AML-193 (cell line): ENCODE measurements at places on chromosomes 5 and 9.

- DNase-seq, result no peak
These were observed 19.7 kb upstream of the CCNH start for GRCh38 chr5:87432460-87432859.

DNA sequence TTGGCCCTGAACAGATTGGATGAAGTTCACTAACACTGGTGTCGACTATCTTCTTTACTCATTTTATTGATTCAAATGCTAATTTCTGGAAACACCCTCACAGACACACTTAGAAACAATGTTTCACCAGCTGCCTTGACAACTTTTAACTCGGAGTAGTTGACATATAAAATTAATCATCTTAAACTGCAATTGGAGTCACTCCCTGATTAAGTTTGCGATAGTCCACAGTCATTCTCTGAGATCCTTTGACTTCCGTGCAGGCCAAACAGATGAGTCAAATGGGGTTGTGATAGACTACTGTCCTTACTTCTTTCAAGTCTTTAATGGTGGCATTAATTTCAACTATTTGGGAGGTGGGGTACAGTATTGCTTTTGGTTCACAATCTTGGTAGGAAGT, 114.4 kb upstream of the PCSK1 start:
- DNase-seq, result no peak

DNA sequence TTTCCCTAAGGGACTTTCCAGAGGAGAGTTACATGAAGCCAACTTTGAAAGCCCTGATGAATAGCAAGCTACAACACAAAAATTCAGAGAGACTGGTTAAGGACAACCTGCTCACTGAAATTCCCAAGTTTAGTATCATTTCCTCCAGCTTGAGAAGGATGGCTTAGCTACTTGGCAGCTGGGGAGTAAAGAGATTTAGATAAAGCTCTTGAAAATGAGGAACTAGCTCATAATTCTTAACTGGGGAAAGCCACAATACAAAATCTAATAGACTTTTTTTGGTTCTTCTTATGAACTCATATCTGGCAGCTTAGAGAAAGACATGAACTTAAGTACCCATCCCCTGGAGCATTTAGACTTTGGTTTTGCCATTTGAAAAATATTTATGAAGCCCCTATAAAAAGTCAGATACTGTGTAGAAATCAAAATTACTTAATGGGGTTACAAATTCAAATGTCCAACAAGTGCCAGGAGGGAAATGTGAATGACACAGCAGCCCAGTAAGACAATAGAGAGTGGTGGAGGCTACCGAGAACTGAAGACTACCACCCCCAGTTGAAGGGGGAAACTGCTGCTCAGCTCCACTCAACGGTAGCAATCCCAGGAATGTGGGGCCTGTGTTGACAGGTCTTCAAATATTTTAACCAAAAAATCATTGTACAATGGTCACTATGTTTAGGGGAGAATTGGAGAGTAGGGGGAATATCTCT, 79.4 kb upstream of the ADRB2 start:
- peak; percentile 69 for DNase-seq

- DNase-seq, result peak; percentile 30
These were observed 7.0 kb upstream of the EBF1 start for GRCh38 chr5:159106569-159107282.

DNA sequence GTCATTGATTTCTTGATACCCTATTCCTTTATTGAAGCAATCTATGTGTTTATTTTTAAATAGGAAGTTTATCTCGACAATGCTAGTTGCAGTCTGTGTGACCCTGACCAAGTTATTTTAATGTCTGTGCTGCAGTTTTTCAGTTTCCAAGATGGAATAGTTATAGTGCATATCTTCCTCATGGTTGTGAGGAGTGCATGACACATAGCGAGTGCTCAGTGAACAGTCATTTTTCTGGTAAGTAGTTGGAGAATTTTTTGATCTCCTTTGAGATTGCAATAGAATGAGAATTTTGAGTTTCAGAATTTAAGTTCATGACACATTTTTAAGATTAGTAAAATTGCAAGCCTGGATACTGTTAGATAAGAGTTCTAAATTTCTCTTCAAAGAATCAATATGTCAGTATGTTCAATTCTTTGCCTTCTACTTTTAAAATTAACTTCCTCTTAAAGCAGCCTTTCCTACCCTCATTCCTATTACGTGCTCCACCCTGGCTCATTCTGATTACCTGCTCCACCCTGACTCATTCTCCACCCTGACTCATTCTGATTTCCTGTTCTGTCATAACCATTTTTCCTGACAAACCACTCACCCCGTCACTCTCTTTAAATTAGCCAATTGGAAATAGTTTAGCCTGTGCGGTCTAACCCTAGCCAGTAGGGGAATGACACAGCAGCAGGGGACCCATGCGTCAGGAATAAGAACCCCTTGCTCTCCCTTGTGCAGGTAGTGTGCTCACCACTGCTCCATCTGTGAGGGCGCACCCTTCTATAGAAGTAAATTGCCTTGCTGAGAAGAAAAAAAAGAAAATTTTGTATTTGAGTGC, 30.7 kb downstream of the SPIN1 start:
- no peak for DNase-seq

GRCh38 chr5:181241393-181241975, 2.2 kb downstream of the RACK1 start:
- DNase-seq, result no peak

- DNase-seq, result peak; percentile 76
These were observed 61.3 kb upstream of the IQGAP2 start for GRCh38 chr5:76341651-76342334.

- DNase-seq, result no peak
These were observed 15.6 kb upstream of the DENND1A start for GRCh38 chr9:123945532-123945931.

DNA sequence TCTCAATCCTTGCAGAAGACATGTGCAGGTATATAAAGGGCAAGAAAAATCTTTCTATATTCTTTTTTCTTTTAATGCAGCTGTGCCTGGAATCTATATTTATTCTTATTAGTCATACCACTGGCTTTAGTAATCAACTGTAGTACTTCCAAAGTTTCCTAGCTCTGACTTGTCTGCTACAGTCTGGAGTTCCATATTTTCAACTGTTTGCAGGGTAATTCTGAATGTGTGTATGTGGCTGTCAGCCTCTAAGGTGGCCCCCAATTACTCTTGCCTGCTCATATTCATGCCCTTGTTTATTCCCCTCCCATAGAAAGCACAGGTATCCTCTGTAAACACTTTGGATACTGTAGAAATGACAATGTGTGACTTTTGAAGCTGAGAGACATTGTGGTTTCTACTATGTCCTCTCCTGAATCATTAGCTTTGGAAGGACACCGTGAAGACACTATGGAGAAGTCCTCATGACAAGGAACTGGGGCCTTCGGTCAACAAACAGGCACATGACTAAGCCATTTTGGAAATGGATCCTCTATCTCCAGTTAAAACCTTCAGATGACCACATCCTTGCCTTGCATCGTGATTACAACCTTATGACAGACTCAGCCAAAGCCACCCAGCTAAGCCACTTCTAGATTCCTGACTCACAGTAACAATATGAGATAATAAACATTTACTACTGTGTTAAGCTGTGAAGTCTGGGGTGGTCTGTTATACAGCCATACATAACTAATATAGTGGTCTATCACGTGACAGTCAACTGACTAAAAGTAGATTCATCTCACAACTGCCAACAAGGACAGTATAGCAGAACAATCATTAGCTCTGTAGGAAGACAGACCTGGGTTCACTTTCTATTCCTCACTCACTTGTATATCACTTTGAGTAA, 49.5 kb upstream of the SUSD1 start:
- DNase-seq, result no peak

DNA sequence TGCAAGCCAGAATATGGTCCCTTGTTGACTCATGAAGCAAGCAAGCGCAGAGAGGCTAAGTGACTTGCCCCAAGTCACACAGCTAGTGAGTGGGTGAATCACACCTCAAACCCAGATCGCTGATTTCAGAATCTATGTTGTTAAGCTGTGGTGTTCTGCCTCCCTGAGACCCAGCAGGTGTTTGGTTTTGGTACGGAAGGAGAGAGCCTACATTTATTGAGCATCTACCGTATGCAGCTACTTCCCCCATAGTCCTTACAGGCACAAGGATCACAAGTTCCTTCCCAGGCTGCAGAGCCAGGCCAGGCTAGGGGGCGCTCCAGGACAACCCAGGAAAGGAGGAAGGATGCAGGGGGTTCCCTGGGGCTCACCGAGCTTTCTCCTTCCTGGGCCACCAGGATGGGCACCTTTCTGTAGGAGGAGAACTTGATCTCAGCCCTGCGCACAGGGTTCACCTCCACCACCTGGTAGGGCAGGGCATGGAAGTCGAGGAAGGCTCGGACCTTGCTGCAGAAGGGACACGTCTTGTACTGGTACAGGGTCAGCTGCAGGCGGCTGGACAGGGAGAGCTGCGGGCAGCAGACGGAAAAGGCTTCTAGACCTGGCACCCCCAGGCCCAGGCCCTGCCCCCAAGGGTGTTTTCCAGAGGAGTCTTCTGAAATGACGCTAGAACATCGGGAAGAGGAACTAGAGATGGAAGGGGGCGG, 2.5 kb downstream of the PTGES2 start:
- peak; percentile 43 for DNase-seq

DNA sequence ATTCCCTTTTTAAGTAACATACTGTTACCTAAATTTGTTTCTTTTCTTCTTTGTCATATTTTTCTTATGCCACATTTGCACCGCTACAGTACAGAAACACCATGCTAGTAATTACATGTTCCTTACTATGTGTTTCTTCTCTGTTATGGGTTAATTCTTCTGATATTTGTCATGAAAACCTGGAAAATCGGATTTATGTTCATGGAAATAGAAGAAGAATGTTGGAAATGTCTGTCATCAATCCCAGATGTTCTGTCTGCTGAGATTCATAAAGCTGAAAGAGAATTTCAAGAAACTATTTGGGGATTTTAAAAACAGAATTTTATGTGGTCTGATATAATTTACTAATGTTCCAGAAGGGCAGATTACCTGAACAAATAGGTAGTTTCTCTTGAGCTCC, 305.2 kb upstream of the NREP start:
- DNase-seq, result no peak

DNA sequence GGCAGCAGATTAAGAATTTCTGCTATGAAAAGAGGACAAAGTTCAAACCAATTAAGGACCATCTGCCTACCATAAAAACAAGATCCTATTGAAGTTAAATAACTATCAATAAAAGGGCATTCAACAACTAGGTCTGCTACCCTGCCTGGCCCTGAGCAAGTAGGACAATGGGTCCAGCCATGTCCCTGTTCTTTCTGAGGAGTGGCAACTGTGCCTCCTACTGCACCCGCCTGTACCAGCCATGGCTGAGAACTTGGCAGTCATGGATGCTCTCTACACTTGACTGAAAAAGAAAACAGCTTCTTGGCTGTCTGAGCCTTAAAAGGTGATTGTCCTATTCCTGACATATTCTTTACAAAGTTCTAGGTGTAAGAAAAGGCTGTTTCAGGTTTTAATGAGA, 652.4 kb downstream of the PDE4D start:
- DNase-seq, result no peak

DNA sequence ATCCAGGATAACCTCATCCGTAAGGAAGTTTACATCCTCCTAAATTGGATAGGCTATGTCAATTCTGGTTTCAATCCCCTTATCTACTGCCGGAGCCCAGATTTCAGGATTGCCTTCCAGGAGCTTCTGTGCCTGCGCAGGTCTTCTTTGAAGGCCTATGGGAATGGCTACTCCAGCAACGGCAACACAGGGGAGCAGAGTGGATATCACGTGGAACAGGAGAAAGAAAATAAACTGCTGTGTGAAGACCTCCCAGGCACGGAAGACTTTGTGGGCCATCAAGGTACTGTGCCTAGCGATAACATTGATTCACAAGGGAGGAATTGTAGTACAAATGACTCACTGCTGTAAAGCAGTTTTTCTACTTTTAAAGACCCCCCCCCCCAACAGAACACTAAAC, 1.3 kb downstream of the ADRB2 start:
- no peak for DNase-seq

GRCh38 chr5:150778517-150779396, at the start of gene SMIM3:
Gene SMIM3, plus strand, starts transcription at chr5:150778757. Its CDS starts 16,684 bp downstream, at chr5:150795441.
- peak; percentile 68 for DNase-seq

GRCh38 chr5:126810596-126811380, 33.9 kb downstream of the LMNB1 start:
- DNase-seq, result no peak

DNA sequence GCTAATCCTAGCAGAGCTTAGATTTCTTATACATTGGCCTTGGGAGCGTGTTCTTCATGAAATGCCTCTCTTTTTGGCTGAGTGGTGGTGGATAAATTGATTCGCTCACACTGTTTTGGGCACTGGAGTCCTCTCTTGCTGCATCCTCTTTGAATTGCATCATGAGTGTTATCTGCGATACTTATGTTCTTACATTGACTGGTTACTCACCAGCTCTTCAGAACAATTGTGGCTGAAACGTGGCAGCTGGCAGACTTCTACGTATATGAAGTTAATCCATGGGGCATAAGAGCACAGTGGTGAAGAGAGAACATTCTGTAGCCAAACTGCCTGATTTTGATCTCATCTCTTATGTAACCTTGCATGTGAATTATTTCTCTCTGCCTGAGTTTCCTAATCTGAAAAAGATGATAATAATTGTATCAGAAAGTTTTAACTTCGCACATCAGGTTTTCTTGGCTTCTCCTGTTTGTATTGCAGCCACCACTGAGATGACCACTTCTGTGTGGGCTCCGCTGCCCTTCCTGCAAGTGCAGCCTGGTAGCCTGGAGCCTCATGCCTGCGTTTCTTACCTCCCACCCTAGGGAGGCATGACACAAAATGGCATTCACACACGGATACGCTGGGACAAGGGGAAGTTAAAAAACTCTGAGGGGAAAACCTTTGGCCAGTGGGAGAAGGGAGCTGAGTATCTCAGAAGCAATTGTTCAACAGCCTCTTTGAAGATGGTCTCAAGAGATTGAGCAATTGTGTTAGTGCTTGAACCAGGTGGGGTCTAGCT, 295.2 kb downstream of the ARHGAP26 start:
- no peak for DNase-seq

DNA sequence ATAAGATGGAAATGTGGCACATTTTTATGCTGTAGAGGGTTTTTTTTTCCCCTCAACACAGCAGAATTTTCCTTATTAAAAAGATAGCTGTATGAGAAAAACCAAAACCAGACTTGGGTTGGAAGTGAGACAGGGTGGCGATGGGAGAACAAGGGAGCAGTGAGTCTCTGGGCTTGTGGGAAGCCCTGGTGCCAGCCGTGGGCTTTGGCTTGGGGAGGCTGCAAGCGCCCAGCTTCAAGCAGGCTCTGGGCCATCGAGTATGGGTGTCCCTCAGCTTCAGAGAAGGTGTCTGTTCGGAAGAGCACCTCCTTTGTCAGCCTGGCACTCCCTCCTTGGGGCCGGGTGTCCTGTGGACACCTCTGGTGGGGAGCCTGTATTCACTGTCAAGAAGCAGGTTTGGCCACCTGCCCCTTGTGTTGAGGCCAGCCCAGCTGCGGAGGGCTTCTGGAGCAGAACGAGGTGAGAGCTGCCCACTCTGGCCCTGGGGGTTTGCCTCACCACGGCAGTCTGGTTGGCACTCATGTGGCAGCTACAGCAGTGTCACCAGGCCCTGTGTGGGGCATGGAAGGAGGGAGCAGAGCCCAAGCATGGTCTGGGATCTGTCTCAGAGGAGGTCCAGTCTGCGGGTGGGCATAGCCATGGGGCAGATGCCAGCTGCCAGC, 37.6 kb upstream of the ANGPTL2 start:
- no peak for DNase-seq

GRCh38 chr5:107289030-107289714, 381.6 kb downstream of the EFNA5 start:
- no peak for DNase-seq
